ENCODE measurements at places on chromosomes 2 and 18.

- DNase-seq = no peak
Observed at GRCh38 chr2:16686641-16687040, 21.0 kb upstream of the CYRIA start.

- no peak for DNase-seq
Observed at GRCh38 chr2:222941510-222942032, 80.7 kb downstream of the ACSL3 start.

GRCh38 chr18:28890791-28891190, 713.9 kb upstream of the CDH2 start:
- no peak for DNase-seq

GRCh38 chr2:181395851-181396250, 61.3 kb upstream of the ITGA4 start:
- DNase-seq = no peak

Measured in ascending aorta (tissue), 2 donors.